ENCODE measurements at places on chromosomes 6 and 20.

DNA sequence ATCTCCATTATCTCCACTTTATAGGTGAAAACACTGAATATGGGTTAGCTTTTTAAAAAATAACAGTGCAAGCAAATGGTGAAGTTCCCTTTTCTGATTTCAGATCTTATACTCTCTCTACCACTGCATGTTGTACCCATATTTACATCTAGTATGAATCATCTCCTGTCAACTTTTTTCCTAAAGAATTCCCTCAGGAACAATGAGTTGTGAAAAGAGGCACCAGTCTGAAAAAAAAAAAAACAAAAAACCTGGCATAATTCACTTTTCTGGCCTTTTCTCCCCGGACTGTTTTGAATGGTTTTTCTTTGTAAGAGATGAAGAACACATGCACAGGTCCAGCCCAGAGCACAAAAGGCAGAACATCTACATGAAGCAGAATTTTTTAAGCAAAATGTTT, 596.0 kb downstream of the COL12A1 start:
- DNase-seq: peak; percentile 26

DNA sequence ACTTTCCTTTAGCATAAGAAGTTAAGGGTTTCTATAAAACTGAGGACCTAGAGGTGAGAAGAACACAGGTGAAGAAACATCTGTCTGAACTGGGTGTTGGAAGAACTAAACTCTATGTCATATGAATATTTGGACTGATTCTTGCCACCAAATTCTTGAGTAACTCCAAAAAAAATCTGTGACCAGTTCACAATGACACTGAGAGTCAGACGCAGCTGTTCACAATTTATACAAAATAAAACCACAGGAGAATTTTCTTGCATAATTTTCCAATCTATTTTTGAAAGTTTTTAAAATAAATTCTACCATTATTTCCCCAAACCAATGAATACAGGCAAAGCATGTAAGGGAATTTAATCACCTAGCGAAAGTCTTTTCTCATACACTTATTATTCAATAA, 148.1 kb upstream of the TCF21 start:
- no peak for DNase-seq

- peak; percentile 93 for DNase-seq
Measured at GRCh38 chr6:4941782-4942672, 61.8 kb downstream of the RPP40 start.

DNA sequence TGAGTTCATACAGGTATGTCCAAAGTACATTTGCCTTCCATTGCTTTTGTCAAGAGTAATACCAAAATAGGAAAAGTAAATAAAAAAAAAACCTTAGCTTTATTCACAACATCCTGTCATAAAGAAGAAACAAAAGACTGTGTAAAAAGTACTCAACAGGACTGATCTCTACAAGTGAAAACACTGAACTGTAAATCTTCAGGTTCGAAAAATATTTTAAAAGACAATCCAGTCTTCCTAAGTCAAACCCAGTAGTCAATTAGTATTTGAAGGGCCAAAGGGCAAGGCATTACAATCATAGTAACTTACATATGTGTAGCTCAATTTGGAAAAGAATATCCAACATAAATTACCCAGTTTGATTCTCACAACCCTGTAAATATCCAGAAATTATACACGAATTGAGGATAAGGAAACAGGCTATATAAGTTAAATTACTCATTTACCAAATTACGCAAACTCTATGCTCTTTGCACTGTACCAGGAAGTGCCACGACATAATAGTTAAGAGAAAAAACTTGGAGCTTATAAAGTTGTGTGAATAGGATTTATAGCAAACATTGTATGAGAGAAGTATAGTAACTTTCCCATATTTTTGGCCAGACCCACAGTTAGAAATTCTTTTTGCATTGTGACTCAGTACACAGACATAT, 21.2 kb downstream of the PTPRK start:
- no peak for DNase-seq

GRCh38 chr6:91387290-91388059, 800.6 kb upstream of the MAP3K7 start:
- no peak for DNase-seq

DNA sequence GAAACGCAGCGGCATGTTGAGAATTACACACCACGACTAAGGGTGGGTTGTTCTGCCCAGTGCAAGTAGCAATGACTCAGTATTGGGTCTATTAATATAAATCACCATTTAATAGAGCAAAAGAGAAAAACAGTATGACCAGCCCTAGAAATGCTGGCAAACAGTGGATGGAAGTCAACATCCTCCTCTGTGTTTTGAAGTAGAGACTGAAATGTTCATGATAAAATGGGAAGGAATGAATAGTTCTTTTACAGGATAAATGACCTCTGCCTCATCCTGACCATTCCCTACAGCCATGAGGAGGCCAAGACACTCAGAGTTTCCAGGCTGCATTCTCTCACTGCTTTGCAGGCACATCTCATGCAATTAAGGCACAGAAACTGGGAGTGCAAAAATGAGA, 111.8 kb downstream of the PSMB1 start:
- DNase-seq: peak; percentile 59

- peak; percentile 85 for DNase-seq
Measured at GRCh38 chr6:38337819-38338465, 301.8 kb downstream of the BTBD9 start.

- no peak for DNase-seq
Measured at GRCh38 chr20:12372557-12372956, 454.9 kb downstream of the BTBD3 start.

DNA sequence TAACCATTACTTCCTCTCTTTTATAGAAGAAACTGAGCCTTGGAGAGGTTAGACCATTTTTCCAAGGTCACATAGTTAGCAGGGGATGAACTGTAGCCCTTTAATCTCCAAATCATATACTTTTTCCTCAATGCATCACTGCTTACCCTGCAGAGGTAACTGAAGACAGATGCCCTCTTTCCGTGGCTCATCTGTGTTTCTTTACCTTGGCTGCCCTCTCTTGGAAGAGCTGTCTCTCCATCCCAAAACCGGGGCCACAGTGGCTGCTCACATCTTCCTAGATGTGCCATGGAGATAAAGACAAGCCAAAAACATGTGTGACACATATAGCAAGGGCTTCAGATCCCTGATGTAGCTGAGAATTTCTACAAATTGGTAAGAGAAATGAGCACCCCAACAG, 581 bp upstream of the ALDH8A1 start:
- DNase-seq: no peak

- DNase-seq: no peak
Measured at GRCh38 chr20:10795286-10796026, 121.7 kb upstream of the JAG1 start.

- peak; percentile 55 for DNase-seq
Measured at GRCh38 chr20:32585011-32585585, at the start of gene NOL4L. NOL4L (minus strand) TSS chr20:32585333; CDS start chr20:32584890, 443 bp downstream.

- no peak for DNase-seq
Measured at GRCh38 chr20:38200646-38201045, 35.6 kb upstream of the TGM2 start.

DNA sequence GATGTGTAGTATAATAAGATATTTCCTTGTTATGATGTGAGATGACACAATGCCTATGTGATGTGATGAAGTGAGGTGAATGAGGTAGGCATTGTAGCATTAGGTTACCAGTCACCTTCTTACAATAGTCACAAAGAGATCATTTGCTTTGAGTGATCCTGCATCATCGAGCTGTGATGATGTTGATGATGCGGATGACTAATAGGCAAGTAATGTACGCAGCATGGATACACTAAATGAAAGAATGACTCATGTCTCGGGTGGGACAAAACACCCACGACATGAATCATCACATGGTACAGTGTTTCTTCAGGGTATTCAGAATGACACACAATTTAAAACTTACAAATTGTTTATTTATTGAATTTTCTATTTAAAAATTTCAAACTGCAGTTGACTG, 806.3 kb upstream of the GJE1 start:
- peak; percentile 99 for DNase-seq

- no peak for DNase-seq
Measured at GRCh38 chr6:111381728-111382127, 101.3 kb downstream of the REV3L start.

GRCh38 chr20:46050444-46050843, 21.4 kb downstream of the SLC12A5 start:
- DNase-seq: no peak

DNA sequence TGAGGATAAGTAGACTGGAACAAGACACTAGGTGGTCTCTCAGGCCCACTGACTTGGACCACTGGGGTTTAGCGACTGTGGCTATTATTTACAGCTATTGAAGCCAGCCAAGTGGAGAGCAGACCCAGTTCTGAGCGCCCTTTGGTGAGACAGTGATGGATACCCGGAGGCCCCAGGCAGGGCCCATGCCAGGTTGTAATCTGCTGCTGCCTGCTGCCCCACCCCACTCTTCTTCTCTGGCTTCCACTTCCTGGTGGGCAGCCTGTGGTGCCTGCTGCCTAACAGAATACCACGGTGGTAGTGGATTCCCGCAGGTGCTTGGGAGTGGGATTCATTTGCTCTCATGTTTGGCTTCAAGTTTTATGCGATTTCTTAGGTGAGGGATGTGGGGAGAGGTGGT, 570 bp downstream of the RAB44 start:
- no peak for DNase-seq

DNA sequence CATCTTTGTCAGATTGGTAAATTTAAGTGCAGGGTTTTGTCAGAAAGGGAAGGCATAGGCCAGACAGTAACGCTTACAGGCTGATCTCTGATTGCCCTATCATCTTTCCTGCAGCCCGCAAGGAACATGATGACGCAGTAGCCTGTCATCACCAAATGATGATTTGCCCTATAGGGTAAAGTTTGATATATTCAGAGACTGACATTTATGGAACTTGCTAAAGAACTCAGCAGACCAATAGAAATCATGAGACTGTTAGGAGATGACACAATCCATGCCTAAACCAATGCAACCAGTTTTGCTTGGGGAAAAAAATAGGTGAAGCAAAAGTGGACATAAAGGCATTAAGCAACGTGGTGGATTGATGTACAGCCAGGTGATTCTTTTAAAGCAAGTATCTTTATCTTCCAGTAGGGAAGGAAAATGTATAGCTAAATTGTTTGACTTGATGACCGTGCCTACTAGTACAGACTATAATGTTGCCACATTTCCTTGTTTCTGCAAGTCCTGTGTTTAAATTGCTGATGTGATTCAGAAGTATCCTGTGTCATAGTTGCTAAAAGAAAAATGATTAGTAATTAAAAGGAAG, 2.4 kb downstream of the NUS1 start:
- DNase-seq: peak; percentile 76

- DNase-seq: peak; percentile 73
Measured at GRCh38 chr6:27806981-27807440, 105.2 kb downstream of the OR2B2 start.

DNA sequence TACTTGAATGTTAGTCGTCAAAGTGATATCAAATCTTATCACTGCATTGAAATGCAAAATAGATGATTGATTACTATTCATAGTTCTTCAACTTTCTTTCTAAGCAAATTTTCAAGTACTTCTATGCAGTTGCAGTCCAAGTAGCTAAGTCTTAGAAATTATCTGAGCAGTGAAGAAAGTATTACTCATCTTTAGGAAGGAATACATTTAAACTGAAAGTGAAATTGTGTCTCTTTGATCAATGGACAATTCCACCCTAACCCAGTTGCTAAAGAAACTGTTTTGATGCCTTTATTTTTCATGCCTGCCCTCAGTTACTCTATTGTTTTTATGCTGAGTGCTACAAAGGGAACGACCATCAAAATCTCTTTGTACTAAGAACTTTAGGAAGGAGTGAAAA, 337.4 kb downstream of the GRIK2 start:
- DNase-seq: peak; percentile 23

- no peak for DNase-seq
Measured at GRCh38 chr6:93468291-93468690, 48.9 kb upstream of the EPHA7 start.

GRCh38 chr6:42726026-42726425, 3.6 kb upstream of the PRPH2 start:
- peak; percentile 57 for DNase-seq

DNA sequence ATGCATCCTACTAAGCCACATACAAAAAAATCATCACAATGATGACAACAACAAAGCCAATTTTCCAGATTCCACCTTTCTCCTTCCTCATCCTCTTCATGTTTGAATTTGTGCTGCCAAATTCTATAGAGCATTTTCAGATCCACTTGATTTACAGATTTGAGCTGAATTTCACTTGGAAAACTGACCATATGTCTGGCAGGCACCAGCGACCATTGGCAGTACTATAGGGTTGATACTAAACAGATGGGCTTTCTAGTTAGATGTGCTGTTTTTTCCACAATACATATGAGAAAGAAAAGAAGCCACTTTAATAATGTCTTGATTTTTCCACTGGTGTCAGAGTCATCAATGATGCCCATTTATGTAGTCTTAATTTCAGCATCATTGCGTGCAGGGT, 127.0 kb downstream of the PHACTR3 start:
- DNase-seq: no peak

Data from GM23248 (cell line).